MG63 (cell line): ENCODE measurements at places on chromosomes 7 and 10. TPM values are rescaled to one million over a fixed set of nuclear protein-coding genes. Genes with fewer than 3 reads are reported as not detected.

The CALD1 gene
- total RNA-seq: 53.1 and 68.3 TPM in 2 replicates

The NUP205 gene
- 27.5 and 28.4 TPM in 2 replicates for total RNA-seq

The SSC4D gene
- not detected in 2 replicates for total RNA-seq

GRCh38 chr10:68543004-68543918 lies 15.9 kb upstream of the SLC25A16 start:
- DNase-seq: peak; percentile 27

DNA sequence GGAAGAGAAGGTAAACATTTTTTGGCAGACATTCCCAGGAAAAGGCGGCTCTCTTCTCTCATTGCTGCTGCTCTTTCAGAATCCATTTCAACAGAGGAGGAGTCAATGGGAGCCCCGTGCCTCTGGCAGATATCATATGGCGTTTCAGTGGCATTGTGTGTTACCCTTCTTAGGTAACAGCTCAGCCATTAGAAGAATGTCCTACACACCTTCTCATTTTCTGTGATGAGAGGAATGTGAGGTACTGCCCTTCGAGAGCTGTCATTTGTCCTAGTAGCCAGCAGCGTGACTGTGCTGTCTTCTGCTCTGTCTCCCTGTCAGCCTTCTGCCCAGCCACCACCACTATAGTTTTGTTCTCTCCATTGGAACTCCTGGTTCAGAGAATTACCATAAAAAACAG lies 102.4 kb downstream of the EGFR start:
- no peak for DNase-seq

DNA sequence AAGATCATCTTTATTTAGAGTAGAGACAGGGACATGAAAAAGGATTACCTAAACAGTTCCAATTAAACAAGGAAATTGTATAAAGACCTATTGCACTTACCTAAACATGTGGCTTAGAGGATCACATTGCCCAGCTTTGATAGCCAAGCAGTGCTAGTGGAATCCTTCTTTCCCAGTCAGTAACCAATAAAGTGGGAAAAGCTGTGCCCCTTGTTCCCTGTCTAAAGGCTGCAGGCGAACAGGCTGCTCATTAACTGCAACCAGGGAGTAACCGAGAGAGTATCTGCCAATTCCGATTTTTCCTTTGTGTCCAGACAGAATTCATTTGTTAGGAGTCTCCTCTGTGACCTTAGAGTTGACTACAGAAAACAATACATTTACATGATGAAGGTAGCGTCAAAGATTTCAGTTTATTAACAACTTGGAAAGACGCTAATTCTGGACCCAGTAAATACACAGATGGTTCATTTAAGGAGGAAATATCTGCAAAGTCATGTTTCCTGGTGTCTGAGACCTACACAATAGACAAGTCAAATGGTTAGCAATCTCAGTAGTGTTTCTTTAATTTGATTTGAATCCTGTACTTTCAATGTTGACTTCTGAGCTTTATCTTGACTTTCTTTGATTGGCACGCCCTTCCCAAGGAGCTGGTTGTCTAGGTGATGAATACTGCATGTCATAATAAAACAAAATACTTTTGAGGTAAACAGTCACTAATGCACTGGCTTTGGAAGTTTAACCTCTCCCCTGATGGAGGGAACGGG lies 57.3 kb upstream of the MET start:
- DNase-seq: no peak
